ENCODE measurements at places on chromosomes 5 and 9.

GRCh38 chr5:139082813-139083498 lies 115.2 kb downstream of the SIL1 start:
- no peak for DNase-seq

GRCh38 chr9:109460576-109460975 lies 37.5 kb downstream of the PTPN3 start:
- no peak for DNase-seq

- no peak for DNase-seq
Measured at GRCh38 chr9:29150606-29151005, 1577.3 kb upstream of the C9orf72 start.

DNA sequence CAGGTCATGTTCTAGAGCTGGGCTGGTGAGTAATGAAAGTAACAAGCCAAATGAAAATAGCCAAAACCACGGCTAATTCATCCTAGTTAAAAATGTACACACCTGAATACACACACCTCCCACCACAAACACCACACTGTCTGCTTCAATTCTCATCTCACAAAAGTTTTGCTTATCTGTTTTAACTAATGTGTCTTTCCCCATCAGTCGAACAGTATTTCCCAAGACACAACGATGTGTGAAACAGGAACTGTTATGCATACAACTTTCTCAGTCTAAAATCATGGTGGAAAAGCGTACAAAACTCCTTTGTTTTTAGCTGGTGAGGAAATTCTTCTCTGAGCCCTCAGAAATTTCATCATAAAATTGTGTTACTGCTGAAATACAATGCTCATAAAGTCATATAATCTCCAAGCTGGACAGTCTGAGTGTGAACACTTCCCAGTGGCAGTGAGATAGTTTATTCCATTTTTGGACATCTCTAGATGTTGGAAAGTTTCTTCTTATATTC lies 242.4 kb downstream of the EFNA5 start:
- DNase-seq, result no peak

DNA sequence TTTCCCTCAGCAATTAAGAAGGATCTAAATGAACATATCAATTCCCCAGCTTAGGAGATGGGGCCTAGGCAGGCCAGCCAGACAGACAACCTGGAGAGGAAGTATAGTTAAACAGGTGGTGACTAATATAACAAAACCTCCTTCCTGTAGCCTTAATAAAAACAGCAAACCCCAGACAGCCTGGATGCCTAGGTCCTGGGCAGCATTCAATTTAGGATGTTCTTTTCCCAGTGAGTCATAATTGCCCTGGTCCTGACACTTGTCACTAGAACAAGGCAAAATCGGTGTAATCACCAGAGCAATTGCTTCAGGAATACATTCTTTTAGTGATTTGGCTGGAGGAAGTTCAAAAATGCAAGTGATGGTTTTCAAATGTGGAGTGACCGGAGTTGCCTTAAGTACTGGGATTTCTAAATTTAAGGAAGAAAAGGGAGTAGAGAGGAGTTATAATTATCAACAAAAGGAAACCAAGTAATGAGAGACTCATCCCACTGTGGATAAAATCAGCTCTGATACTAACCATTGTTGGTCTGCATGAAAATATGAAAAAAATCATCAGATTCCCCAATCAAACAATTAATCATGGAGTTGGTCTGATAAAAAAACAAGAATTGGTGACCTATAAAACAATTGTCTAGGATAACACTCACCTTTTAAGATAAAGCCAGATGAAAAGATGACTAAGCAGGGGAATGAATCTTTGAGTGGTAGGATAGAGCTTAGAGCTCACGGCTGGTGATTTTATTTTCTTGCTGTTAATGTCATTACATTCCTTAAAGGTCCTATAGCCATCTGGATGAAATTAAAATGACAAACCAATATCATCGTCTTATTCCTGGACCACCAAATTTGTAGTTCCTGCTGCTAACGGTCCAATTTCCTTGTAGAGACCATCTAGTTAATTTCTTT lies 39.0 kb upstream of the TARS1 start:
- no peak for DNase-seq

GRCh38 chr5:167725741-167726140 lies 565.7 kb upstream of the WWC1 start:
- DNase-seq, result no peak

GRCh38 chr9:89984214-89984613 lies 379.4 kb downstream of the GADD45G start:
- DNase-seq, result no peak

GRCh38 chr5:32129074-32129598 lies 45.0 kb downstream of the GOLPH3 start:
- DNase-seq, result no peak

DNA sequence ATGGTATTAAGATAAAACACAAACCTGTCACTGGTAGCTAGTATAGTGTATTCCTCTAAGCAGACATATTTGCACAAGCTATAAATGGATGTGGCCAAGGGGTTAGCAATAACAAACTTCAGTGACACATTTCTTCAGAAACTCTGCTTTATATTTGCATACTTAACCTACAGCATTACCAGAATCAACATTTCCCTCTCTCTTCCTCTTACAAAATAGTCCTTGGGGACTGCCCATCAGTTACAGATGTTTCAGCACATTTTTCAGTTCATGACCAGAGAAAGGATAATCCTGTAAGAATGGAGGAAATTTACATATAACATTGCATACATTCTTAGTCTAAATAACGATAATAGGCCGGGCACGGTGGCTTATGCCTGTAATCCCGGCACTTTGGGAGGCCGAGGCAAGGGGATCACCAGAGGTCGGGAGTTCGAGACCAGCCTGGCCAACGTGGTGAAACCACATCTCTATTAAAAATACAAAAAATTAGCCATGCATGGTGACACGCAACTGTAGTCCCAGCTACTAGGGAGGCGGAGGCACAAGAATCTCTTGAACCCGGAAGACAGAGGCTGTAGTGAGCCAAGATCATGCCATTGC lies 25.3 kb upstream of the SLC1A1 start:
- DNase-seq, result no peak

- DNase-seq, result no peak
Measured at GRCh38 chr5:10064546-10065195, 185.0 kb downstream of the ATPSCKMT start.

DNA sequence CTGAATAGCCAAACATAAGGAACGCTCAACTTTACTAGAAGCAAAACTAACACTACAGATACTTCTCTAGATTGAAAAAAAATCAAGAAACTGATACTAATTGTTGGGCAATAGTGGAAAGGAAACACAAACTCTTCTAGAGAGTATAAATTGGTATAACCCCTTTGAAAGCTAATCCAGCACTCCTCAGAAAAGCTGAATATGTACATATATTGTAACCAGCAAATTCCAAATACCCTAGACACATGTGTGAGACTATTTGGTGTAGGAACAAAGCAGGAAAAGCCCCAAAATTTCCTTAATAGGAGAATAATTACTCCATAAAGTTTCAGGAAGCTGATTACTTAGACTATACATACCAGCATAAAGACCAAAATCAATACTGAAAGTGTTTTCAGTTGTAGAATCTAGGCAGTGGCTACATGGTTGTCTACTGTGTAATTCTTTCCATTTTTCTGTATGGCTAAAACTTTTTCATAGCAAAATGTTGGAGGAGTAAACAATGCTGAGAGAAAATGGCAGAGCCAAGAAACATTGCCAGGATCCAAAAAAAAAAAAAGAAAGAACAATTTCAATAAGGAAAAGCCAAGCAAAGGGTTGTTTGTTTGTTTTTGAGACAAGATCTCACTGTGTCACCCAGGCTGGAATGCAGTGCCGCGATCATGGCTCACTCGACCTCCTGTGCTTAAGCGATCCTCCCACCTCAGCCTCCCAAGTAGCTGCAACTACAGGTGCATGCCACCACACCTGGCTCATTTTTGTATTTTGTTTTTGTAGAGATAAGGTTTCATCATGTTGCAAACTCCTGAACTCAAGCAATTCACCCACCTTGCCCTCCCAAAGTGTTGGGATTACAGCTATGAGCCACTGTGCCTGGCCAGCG lies 15.0 kb downstream of the SKP1 start:
- DNase-seq, result no peak

- no peak for DNase-seq
Measured at GRCh38 chr5:98975223-98975622, 46.4 kb upstream of the CHD1 start.

- no peak for DNase-seq
Measured at GRCh38 chr9:136316896-136317676, 10.3 kb upstream of the GPSM1 start.

- no peak for DNase-seq
Measured at GRCh38 chr5:71925608-71926091, 181.6 kb upstream of the MAP1B start.

DNA sequence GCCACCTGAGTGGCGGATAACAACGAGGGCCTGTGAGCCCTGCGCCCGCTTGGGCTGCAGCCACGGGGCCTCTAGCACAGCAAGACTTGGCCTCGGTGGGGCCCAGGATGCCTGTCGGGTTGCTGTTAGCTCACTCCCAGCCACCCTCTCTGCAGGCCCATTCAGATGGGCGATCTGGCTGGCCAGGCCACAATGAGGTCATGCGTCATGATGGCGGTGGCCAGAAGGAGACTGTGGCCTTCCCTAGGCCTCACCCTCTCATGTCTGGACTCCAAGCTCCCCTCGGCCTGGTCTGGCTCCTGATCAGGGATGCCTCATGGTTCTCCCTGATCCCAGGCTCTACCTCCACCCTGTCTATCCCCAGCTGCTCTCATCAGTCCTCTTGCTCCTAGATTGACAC lies 19.0 kb upstream of the TCOF1 start:
- DNase-seq, result no peak

DNA sequence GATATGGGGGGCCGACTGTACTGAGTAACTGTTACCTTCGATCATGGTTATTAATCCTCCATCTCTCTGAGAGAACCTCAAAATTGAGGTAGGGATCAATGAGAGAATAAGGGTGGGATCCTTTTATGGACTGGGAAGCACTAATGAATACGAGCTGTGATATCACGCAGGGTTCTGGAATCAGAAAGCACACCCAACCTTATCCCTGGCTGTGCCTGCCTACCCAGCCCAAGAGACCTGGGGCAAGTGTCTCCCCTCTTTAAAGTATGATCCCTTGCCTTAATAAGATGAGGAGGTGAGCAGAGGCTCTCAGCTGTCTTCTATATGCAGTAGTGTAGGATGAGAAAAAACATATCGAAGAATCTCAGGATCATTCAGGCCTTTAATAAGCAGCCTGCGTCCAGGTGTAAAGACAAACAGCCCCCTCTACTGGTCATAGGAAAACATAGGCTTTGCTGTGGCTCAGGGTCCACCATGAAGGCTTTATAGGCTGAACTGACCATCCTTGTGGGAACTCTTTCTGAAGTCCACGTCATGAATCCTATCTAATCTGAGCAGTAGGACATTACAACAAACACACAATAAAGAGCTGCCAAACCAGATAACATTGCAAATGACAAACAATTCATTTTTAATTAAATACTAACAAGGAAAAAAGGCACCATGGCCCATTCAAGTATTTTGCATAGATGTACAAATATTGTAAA lies 16.8 kb downstream of the NIPAL4 start:
- DNase-seq, result peak; percentile 62

- DNase-seq, result no peak
Measured at GRCh38 chr5:96288845-96289185, 144.2 kb downstream of the PCSK1 start.

GRCh38 chr9:109440117-109440515 lies 58.0 kb downstream of the PTPN3 start:
- no peak for DNase-seq

DNA sequence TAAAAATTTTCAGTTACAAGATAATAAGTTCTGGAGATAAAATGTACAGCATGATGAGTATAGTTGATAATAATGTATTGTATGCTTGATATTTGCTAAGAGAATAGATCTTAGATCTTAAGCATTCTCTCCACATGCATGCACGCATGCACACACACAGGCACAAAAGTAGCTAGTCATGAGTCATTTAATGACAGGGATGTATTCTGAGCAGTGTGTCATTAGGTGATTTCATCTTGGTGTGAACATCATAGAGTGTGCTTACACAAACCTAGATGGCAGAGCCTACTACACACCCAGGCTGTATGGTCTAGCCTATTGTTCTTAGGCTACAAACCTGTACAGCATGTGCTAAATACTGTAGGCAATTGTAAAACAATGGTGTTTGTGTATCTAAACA lies 124.2 kb downstream of the PTTG1 start:
- DNase-seq, result no peak

DNA sequence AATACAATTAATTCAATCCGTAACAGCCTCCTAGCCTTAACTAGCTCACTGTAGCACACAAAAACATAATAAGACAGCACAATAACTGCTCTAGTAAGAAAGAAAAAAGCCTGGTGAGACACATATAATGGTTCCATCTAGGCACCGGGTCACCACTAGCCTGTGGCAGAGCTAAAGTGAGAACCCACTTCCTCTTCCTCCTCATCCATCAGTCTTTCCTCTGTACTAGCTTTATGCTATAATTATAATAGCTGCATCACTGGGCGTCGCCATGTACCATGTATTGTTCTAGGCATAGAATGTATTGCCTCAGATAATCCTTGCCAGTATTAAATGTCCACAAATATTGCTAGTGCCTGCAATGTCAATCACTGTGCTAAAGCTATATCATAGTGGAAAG lies 23.1 kb downstream of the ADRB2 start:
- DNase-seq, result no peak

DNA sequence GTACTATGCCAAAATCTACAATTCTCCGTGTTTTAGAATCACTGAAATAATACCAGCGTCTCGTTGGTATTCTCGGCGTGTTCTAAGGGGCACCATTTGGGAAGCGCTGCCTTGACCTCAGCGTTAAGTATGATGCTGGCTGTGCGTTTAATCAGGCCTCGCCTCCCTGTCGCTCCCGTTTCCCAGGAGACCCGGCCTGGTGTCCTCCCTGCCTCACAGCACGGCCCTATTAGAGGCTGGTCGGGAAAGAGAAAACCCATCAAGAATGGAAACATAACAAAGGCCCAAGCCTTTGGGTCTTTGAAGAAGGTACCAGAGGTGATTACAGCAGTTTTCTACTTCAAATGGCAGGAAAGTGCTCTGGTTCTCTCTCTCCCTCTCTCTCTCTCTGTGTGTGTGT lies 30.0 kb downstream of the GFPT2 start:
- no peak for DNase-seq

DNA sequence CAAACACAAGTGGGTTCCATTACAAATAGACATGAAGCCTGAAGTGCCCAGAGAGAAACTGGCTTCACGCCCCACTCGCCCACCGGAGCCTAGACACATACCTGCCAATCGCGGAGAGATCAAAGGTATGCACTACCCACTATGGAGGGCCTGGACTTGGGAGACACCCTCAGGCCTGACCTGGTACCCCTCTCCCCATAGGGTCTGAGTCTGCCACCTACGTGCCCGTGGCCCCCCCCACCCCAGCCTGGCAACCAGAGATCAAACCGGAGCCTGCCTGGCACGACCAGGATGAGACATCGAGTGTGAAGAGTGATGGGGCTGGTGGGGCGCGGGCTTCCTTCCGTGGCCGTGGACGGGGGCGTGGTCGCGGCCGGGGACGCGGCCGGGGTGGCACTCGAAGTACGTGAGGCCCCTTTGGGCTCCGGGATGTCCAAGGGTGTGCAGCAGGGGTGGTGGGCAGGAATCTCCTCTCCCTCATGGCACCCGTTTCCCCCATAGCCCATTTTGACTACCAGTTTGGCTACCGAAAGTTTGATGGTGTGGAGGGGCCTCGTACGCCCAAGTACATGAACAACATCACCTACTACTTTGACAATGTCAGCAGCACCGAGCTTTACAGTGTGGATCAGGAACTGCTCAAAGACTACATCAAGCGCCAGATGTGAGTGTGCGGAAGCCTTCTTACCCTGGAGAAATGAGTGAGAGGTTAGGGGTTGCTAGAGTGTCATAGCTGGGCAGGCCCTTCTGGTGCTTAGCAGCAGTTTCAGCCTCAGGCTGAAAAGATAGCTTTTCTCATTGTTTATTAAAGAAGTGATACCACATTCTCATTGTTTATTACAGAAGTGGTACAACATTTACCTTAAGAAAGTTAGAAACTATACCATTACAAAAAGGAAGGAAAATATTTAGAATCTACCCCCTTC lies 38.7 kb downstream of the LARP1 start:
- no peak for DNase-seq

All from COLO829 (cell line).